Cerebellum (tissue), 4 donors: ENCODE measurements at places on chromosomes 13 and 19.

- no peak for DNase-seq
These were observed 9.6 kb downstream of the MEX3D start for GRCh38 chr19:1558552-1558951.

GRCh38 chr19:50465000-50465399 is 11.3 kb upstream of the EMC10 start:
- no peak for DNase-seq

DNA sequence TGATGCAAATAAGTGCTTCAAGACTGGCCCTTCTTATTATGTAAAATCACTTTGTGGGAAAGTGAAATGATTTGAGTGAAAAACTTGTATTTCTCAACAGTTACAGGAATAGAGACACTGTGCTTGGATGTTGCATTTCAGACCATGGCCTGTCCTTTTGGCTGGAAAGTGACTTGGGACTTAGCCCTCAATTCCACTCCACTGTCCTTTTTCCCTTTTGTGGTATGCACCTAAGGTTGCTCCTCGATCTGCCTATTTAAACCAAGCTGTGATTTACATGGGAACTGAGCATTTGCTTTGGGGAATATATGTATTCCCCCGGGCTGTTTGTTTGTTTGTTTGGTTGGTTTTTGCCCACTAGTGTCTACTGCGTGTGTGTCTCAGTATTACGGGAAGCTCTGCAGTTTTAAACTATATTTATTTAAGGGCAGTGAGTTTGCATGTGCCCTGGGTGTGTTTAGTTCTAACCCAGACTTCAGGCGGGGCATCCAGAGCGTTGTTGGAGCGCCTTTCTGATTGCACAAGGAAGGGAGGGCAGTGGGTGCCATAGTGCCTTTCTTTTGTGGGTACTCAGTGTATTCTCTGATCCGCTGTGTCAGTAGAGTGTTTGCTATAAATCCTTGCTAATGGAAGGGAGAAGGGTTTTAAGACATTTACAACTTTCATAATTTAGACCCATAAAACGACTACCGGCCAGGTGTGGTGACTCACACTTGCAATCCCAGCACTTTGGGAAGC is 18.2 kb upstream of the RNF113B start:
- DNase-seq, result no peak

DNA sequence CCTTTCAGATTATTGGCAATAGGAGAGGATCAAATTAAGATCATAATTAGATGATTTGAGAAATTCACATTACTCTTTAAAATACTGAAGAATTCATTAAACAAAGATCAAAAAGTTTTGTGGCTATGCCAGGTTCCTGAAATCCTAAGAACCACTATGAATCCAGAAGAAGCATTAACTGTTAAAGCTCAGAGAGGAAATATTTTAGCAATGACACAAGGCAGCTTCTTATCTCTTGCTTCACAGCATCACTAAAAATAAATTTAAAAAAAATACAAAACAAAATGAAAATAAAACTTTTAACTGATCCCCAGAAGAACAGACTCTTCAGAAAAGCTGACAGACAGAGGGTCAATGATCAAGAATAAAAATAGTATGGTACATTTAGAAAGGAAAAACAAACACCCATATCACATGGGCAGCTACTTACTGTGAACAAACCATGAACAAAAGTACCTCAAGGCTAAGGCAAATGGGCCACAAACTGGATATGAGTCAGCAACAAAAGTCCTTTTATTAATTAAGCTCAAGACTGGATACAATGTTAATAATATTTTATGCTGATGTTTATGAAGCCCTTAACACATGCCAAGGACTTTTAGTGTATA is 19.6 kb downstream of the RNF6 start:
- no peak for DNase-seq

- peak; percentile 44 for DNase-seq
These were observed 1.0 kb downstream of the REX1BD start for GRCh38 chr19:18589380-18590272.
